AG20443 (cell line): ENCODE measurements at places on chromosomes 12 and 14.

- DNase-seq, result peak; percentile 78
Measured at GRCh38 chr12:63917864-63918799, 73.6 kb downstream of the SRGAP1 start.

DNA sequence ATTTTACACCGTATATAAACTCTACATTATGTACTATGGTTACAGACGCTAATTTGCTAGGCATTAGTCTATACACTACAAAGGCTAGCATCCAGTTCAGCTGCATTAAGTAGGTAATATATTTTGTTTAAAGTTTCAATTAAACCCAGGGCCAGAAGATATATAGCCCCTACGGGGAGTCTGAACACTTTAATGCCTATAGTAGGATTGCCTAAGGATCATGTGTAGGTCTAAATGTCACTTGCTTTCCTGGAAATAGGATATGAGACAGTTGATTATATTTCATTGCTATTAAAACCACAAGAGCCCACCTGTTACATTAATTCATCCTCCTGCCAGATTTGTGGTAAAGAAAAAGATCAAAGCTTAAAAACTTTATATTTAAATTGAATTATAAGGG lies 286.9 kb downstream of the TMTC2 start:
- no peak for DNase-seq

DNA sequence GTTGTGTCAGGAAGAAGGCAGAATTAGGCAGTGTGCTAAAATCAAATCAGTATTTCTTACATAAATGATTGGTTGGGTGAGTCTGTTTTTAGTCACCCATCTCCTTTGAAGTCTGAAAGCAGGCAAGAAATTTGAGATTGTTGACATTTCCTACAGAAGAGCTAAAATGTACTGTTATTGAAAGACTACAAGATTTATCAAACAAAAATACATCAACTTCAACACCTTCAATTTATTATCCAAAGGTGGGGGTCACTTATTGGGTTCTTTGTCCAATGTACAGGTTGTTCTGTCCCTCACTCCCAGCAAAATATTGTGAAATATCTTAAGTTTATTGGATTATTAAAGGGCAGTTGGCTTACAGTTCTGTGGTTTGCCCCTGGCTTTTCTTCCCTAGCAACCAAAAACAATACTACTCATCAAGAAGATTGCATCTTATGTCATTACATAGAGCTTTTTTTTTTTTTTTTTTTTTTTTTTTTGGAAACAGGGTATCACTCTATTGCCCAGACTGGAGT lies 20.6 kb upstream of the PKP2 start:
- no peak for DNase-seq

- DNase-seq, result no peak
Measured at GRCh38 chr12:93174048-93174447, 203.7 kb upstream of the NUDT4 start.

GRCh38 chr12:76878899-76879709 lies at the start of gene CSRP2:
Gene CSRP2, minus strand, starts transcription at chr12:76879019. Its CDS starts 12,759 bp downstream, at chr12:76866260.
- DNase-seq, result peak; percentile 97

GRCh38 chr12:70529647-70530046 lies 107.6 kb downstream of the PTPRB start:
- no peak for DNase-seq

GRCh38 chr12:97503073-97503855 lies 40.7 kb downstream of the RMST start:
- no peak for DNase-seq

DNA sequence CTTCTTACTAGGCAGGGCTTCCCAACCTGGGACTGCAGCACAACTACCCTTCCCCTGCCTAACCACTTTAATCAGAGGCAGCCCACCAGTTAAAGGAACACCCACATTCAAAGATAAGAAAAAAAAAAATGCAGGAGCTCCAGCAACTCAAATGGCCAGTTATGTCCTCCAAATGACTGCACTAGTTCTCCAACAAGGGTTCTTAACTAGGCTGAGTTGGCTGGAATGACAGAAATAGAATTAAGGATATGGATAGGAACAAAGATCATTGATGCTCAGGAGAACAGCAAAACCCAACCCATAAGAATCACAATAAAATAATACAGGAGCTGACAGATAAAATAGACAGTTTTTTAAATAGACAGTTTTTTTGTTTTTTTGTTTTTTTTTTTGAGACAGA lies 154.2 kb downstream of the PLCZ1 start:
- no peak for DNase-seq

- no peak for DNase-seq
Measured at GRCh38 chr14:103882503-103883262, 35.3 kb upstream of the PPP1R13B start.

DNA sequence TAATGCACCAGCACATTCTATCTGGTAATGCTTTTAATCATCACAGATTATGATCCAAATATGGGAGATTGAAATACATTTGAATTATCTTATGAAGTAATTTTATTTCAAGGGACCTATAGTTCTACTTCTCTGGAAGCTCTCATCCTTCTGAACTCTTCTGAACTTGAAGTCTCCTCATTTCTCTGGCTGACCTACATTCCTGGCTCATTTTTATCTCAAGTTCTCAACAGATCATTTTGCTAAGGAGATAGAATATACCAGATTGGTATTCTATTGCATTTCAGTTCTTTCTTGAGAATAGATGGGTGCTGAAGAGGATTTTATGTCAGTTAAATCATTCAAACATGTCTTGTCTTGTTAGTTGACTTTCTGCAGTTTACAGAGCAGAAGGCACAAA lies 7.9 kb downstream of the HMGA2 start:
- no peak for DNase-seq
